ENCODE measurements at places on chromosomes 2 and 18. TPM values are rescaled to one million over a fixed set of nuclear protein-coding genes. Genes with fewer than 3 reads are reported as not detected.

CHRND gene
- total RNA-seq: not detected

GLI2 gene
- 23.6 TPM for total RNA-seq

C2orf66 gene
- not detected for total RNA-seq

ELOA2 gene
- not detected for total RNA-seq

GREB1 gene
- 130 TPM for total RNA-seq

HNRNPA3 gene
- 256 TPM for total RNA-seq

SETBP1 gene
- total RNA-seq: 32.8 TPM

UNC80 gene
- total RNA-seq: under 0.01 TPM

Measured in uterus (tissue), 4 donors.